Jurkat, Clone E6-1 (cell line): ENCODE measurements at places on chromosomes 5 and 9.

DNA sequence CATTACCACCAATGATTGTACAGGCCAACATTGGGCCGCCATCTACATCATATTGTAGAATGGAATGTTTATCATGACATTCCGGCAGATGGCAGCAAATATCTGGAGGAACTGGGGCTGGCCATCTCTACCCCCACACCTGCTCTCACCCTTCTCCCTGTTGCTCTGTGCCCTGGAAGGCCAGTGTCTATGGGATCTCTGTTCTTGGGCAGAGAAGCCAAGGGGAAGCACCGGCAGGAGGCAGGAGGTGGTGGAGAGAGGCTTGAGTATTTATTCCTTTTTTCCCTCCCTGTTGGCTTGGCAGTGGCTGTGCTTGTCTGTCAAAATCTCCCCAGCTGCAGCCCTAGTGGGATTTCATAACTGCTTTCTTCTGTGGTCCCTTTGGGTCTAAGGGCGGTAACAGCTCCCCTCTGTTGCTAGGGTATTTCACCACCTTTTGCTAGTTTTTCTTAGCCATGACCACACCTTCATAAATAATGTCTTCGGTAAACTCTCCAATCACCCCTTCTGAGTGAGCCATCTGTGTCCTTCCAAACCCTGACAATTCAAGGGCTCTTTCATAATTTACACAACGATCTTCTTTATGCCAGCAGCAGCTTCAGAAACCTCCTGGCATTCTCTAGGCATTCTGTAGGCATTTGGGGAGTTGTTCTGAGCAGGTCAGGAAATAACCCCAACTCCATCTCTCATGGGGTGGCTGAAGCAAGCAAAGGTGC, 225.8 kb downstream of the MELK start:
- DNase-seq: no peak

DNA sequence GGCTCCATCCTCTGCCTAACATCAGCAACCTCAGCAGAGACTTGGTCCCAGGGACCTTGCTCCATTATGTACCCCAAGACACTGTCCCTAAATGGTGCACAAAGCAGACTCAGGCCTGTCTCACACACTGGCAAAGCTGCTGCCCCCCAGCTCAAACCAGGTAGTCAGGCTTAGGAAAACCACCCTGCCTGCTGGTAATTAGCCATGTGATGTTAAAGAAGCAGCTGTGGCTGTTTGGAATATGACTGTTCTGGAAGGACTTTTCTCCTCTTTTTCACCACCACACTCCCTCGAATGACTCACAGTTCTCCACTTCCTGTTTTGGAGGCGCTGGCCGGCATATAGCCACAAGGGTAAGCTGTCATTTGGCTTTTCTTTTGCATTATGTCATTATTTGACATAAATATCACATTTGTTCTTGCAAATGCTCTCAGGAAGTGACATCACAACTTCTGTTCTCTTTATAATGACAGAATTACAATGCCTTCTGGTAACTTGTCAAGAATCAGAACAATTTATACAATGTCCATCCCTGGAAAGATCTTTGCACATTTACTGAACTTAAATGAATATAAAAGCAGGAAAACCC, 113.9 kb downstream of the SUSD1 start:
- DNase-seq: no peak

- no peak for DNase-seq
Measured at GRCh38 chr9:16033253-16033652, 480.4 kb downstream of the CCDC171 start.

GRCh38 chr5:176652136-176652535, 4.9 kb downstream of the TSPAN17 start:
- no peak for DNase-seq

DNA sequence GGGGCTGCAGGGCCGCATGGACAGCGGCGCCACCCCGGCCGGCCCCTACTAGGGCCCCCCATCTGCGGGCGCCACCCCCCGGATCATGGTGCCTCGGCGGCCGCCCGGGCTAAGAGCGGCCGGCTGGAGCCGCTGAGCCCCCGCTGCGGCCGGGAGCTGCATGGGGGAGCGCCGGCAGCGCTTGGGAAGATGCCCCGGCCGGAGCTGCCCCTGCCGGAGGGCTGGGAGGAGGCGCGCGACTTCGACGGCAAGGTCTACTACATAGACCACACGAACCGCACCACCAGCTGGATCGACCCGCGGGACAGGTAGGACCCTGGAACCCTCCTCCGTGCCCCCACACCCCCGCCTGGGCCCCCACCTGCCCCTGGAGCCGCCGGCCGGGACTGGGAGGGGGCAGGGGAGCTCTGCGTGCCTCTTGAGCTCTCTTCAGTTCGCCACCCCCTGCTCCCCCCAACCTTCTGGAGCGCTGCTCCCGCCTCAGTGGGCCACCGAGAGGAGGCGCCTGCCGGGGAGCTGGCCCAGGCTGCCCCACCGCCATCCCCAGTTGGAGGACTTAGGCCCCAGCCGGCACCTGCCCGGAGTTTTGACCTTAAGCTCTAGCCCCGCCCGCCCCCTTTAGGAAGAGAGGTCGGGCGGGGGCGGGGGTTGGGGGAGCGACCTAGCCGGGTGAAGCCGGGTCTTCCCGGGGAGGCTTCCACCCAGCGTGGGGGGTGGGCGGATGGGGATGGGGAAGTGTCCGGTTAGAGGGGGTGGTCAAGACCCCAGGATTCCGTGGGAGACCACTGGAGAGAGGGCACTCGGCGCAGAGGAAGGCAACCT, 730 bp downstream of the WWC1 start:
- DNase-seq: no peak
